ENCODE measurements at places on chromosomes 3 and 15.

GRCh38 chr3:183283886-183284285 is 30.8 kb downstream of the B3GNT5 start:
- DNase-seq = no peak

- DNase-seq = no peak
Observed at GRCh38 chr15:72599855-72600464, 54.5 kb upstream of the GOLGA6B start.

DNA sequence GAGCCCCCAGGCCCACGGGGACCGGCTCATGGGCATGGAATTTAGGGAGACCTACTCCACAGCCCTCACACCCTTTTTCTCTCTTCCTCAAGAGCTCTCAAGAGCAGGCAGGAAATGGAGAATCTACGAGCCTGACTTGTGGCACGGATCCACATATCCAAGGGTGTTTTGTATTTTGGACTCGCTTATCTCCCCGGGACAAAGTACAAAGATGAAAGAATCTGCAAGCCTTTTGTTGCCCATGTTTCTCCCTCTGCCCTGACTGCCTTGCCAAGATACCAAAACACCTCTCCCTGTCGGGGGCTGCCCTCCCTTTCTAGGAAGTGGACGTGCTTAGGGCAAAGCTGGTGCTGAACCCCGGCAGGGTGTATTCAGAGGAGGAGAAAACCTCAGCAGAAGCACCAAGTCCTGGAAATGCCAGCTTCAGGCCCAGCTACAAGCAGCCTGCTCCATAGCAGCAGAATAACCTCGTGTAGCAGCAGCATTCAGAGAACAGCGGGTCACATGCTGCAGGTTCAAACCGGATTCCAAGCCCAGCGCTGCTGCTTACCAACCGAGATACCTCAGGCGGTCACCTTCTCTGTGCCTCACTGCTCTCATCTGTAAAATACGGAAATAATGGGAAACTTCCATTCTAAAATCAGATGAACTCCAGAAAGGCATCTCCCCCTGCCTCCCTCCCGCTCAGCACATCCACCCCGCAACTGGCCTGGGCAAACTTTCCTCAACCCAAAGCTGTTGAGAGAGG is 35.2 kb downstream of the DNASE1L3 start:
- DNase-seq = no peak

DNA sequence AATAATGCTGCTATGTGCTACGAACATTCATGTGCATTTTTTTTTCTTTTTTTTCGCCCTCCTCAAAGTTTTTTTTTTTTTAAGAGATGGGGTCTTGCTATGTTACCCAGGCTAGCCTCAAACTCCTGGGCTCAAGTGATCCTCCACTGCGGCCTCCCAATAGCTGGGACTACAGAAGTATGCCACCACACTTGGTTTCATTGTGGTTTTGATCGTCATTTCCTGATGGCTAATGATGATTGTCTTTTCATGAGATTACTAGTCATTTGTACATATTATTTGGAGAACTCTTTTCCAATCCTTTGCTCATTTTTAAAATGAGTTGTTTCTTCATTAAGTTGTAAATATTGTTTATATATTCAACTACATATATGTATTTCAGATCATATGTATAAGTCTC is 48.8 kb downstream of the FBXO22 start:
- DNase-seq = no peak

GRCh38 chr15:64044300-64045100 is 1.8 kb downstream of the DAPK2 start:
- no peak for DNase-seq

GRCh38 chr3:113832477-113833164 is 6.0 kb upstream of the GRAMD1C start:
- no peak for DNase-seq

DNA sequence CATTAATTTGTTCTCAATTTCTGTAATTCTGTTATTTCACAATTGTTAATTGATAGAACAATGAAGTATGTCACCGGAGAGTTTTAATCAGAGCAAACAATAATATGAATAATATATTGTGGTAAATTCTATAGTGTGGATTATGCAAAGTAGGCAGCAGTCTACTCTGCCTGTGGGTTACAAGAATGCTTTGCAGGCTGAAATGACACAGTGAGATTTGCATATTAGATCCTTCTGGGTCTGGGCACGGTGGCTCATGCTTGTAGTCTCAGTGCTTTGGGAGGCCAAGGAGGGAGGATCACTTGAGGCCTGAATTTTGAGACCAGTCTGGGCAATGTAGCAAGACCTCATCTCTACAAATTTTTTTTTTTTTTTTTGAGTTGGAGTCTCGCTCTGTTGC is 12.5 kb downstream of the COPG1 start:
- DNase-seq = no peak

DNA sequence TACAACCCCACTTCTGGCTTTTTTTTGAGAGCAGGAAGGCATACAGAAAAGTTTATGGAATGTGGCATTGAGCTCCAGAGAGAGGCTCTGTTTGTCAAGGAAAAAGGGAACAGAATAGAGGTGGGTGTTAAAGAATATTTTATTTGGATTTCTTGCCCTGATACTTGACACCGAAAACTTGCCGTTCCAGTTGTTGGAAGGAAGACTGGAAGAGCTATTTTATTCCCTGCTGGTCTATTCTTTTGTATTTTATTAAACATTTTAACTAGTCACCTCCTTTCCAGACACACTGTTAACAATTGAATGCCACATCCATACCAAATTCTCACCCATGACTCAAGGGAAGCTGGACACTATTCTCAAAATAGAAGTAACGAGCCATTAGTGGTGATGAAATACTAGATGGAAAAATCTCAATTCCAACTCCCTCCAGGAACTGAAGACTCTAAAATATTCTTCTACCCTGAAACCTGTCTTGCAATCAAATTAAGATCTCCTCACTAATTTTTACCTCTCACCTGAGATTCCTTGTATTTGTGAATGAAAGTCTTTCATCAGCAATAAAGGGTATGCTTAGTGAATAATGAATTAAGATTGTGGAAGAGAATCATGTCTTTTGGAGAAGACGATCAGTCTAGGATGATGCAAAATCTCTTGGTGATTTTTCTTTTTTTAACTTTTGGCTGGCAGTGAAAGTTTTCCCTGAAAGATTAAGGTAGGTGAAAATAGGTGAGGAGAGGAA is 28.5 kb downstream of the GREM1 start:
- no peak for DNase-seq

DNA sequence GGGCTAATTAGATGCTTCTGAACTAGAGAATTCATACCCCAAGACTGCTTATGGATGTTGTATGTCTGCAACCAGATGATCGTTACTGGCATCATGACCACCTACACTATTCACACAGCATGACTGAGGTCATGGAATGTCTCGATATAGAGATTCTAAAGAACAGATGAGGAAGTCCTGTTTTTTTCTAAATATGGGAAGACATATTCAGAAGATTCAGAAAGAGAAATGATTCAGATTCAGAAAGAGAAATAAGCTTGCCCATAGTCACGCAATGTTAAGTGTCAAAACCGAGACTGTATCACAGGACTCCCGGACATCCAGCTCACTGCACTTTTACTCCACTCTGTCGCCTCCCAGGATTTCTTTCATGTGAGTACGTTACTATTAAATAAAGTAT is 136.2 kb downstream of the TPRG1 start:
- DNase-seq = no peak

- DNase-seq = no peak
Observed at GRCh38 chr15:49815950-49816349, 195.1 kb downstream of the DTWD1 start.

DNA sequence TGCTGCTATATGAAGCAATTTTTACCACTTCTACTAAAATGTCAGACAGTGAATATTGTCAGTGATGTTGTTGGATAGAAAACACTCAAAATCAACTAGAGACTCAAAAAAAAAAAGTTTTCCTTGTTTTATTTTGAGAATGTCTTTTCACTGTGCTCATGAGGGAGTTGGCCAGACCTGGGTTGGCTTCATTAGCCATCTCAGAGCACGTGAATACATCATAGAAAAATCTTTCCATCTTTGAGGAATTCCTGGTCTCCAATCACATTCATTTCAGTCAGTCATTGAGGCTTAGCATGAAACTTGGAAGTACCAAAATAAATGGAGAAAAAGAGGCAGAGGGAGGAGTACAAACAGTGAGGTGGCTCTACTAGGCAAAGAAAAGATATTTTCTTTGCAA is 57.6 kb upstream of the CMSS1 start:
- no peak for DNase-seq

GRCh38 chr3:129663930-129664646 is 57.6 kb upstream of the PLXND1 start:
- no peak for DNase-seq

DNA sequence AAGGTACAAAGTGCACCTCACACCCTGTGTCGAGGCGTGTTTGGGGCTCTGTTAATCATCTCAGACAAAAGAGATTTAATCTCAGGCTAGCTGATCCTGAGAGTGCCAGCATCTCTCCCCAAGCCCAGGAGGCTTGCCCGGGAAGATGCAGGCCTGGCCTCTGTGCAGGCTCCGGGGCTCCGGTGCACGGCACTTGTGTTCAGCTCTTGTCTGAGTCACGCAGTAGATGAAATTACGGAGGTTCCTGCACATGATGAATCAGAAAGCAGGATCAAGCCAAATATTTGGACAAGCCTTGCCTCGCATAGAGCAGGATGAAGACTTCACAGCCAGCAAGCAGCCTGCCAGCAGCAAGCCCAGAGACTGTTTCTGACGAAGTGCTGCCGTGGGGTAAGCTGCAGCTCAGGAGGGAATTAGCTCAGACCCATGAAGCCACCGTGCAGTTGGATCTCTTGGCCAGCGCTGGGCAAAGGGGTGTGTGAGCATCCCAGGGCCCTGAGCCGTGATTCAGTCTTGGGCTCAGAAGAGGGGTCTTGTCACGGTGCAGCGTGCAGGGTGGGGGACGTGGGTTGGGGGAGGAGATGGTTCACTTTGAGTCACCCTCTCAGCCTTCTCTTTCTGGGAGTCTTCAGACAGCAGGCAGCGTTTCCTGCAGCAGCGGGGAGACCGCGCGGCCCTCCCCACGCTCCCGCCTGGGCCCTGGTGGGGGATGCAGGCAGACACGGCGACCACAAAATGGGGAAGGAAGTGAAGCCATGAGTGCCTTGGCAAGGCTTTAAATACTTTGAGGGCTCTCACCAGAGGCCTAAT is 89.2 kb upstream of the MEF2A start:
- DNase-seq = no peak

- no peak for DNase-seq
Observed at GRCh38 chr3:197458179-197458707, 97.5 kb downstream of the BDH1 start.

- no peak for DNase-seq
Observed at GRCh38 chr3:78497767-78498166, 1270.0 kb downstream of the ROBO1 start.

GRCh38 chr3:42499478-42499871 is 3.0 kb upstream of the VIPR1 start:
- DNase-seq = no peak

GRCh38 chr3:55565521-55565920 is 78.4 kb upstream of the WNT5A start:
- DNase-seq = no peak

- no peak for DNase-seq
Observed at GRCh38 chr3:184144505-184144904, 9.3 kb downstream of the EIF2B5 start.

- no peak for DNase-seq
Observed at GRCh38 chr3:19254189-19254588, 105.9 kb downstream of the KCNH8 start.

DNA sequence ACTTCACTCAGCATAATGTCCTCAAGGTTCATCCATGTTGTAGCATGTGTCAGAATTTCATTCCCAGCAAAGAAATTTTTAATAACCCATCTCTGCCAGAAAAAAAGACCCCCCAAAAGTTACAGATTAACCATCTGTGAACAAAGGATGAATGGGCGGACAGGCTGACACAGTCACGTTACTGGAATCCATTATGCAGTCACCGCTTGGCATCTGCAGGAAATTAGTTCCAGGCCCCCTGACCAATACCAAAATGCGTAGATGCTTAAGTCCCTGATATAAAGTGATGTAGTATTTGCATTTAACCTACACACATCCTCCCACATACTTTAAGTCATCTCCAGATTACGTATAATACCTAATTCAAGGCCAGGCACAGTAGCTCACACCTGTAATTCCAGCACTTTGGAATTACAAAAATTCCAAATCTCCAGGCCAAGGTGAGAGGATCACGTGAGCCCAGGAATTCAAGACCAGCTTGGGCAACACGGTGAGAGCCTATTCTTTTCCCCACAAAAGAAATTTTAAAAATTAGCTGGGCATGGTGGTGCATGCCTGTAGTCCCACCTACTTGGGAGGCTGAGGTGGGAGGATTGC is 1.5 kb upstream of the SLC12A8 start:
- no peak for DNase-seq

DNA sequence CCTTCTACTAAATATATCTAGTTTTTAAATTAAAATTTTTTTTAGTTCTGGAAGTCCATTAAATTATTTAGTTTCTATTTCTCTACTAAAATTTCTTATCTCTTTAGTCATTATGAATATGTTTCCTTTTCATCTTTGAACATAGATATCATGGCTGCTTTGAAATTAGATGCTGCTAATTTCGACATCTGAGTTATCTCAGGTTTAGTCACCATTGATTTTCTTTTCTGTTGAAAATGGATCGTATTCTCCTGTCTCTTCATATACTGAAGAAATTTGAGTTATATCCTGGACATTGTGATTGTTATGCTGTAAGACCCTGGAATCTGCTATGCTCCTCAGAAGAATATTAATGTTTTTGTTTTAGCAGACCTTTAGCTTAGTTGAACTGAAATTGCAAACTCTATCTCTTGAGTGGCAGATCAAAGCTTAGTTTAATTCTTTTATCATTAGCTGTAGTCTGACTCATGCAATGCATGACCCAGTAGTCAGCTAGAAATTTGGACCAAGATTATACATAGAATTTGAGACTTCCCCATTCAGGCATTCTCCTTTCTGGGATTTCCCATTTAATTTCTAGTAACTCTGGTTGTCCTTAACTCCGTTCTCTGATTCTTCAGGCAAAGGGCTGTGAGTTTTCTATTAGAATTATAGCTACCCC is 439.8 kb upstream of the IL12A start:
- no peak for DNase-seq

- DNase-seq = no peak
Observed at GRCh38 chr3:160133757-160134156, 91.5 kb upstream of the C3orf80 start.

DNA sequence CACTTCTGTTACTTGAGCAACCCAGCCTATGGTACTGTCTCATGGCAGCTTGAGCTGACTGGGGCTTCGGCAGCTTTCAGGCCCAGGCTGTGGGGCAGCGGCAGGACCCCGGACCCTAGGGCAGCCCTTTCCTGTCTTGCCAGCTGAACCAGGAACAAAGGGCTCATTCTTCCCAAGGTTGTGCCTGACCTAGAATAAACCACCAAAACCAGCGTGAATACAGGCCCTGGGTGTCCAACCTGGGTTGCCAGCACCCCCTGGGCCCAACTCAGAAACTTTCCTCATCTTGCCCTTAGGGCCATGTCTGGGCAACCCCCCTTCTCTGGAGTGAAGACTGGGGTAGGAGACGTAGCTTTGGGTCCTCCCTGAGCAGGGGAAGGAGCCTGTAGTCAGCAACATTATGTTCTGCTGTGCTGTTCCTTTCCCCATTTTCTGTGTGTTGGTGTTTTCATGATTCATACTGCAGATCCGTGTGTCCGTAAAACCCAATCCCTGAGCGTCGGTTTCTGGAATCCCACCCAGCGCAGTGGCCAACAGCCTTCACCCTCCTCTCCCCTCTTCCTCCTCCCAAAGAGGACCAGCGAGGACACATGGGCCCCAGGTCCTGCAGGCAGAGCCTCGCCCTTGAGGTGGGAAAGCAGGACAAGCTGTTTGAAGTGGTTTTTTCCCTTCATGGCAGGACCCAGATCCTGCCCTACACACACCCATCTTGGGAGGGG is 33.5 kb downstream of the TKT start:
- DNase-seq = no peak

- DNase-seq = no peak
Observed at GRCh38 chr3:146611096-146611495, 6.0 kb upstream of the PLSCR5 start.

Measured in activated naive CD4-positive, alpha-beta T cell (primary cell).